NCI-H2227 treated with DMSO at 0.1 percent for 48 hours (cell line): ENCODE measurements at places on chromosomes 4 and X.

GRCh38 chr4:129369361-129370010 lies 273.5 kb downstream of the C4orf33 start:
- DNase-seq: no peak

DNA sequence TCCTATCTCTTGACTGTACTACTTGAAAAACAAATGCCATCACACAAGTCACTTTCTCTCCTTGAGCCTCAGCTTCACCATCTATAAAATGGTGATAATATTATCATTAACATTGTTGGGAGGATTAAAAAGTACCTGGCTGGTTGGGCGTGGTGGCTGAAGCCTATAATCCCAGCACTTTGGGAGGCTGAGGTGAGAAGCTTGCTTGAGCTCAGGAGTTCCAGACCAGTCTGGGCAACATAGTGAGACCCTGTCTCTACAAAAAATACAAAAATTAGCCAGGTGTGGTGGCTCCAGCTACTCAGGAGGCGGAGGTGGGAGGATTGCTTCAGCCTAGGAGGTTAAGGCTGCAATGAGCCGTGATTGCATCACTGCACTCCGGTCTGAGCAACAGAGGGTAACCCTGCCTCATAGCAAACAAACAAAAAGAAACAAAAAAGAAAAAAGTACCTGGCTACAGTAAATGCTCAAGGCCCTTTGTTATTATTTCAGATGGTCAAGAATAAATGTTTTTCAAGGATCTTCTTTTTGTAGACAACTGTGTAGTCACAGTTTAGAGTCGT lies 120.3 kb downstream of the CHRNA9 start:
- no peak for DNase-seq

DNA sequence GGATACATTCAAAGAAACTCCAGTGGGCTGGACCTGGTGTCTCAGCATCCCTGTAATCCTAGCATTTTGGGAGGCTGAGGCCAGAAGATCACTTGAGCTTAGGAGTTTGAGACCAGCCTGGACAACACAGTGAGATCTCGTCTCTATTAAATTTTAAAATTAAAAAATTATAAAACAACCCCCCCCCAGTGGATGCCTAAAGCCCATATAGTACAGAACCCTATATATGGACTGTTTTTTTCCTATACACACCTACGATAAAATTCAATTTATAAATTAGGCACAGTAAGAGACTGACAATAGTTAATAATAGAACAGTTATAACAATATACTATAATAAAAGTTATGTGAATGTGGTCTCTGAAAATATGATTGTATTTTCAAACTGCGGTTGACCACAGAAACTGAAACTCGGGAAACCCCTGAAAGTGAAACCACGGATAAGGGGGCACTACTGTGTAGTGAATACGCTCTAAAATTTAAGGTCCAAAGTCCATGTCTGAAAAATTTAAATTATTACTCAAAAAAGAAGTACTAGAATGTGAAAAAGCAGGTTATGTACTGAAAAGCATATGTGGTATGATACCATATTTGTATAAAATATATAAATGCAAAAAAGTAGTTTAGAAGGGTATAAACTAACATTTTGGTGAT lies 2.0 kb downstream of the SMIM14 start:
- DNase-seq: no peak

DNA sequence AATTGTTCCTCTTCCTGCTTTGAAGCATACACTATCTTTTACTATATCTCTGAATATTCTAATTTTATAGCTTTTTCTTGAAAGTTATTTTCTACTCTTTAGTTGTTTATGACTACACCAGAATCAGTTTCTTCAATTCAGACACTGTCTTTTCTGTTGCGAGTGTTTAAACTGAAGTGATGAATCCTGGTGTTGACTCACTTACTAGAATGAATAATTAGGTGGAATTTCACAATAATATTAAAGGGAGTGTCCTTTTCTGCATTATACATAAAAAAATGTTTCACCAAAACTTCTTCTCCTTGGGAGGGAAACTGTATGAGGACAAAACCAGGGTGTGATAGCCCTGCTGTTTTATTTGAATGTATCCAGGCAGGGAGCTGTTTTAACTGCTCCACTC lies 1383.1 kb downstream of the C4orf33 start:
- DNase-seq: no peak

- no peak for DNase-seq
Measured at GRCh38 chr4:184148738-184149637, 68.7 kb downstream of the ENPP6 start.

GRCh38 chr4:73259571-73260090 lies 1.0 kb upstream of the ANKRD17 start:
- DNase-seq: peak; percentile 60

- DNase-seq: no peak
Measured at GRCh38 chr4:52588097-52588496, 71.0 kb downstream of the USP46 start.

GRCh38 chr4:151766691-151767090 lies 5.9 kb upstream of the GATB start:
- no peak for DNase-seq

DNA sequence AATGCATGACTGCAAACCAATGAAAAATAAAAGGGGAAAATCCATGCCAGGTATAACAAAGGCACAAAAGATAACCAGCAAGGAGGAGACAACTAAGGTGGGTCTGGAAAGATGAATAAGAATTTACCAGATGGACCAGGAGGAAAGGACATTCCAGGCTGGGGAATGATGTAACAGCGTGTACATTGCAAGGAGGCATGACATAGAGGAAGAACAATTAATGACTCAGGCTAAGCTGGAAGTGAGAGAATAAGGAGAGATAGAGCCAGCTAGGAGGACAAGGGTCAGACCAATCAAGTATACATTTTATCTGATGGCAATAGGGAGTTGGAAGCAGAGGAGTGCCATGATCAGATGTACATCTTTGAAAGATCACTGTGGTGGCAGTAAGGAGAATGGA lies 57.0 kb downstream of the MTMR8 start:
- no peak for DNase-seq

DNA sequence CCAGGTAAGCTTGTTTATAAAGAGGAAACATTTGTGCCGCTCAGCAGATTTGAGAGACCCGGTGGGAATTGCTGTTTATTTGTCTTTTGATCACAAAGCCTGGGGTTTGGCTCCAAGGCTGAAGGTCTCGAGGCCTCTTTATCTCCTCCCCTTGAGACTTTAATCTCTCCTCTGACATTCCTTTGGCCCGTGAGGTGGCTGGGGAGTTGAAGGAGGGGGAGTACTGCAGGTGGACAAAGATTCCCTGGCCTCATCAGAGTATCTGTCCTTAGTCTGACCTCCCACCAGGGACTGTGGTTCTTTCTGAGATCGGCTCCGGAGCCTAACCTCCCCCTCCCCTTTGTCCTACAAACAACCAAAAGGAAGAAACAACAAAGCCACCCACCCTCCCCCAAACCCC lies 216.5 kb downstream of the MID1IP1 start:
- DNase-seq: no peak

DNA sequence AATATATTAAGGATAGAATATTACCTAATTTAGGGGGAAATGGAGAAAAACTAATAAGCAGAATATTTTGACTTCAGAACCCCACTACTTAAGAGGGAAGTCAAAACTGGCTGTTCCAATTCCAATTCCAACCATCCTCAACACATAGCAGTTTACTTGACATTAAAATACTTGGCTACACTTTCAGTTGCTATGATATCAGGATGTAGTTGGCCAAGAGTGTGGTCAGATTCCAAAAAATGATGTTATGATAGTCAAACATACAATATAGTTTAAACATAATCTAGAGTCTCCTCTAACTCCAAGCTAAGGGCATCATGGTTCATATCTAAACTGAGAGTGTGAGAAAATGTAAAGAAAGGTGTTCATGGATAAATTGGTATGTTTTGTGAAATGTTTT lies 16.5 kb upstream of the SMIM14 start:
- DNase-seq: no peak

DNA sequence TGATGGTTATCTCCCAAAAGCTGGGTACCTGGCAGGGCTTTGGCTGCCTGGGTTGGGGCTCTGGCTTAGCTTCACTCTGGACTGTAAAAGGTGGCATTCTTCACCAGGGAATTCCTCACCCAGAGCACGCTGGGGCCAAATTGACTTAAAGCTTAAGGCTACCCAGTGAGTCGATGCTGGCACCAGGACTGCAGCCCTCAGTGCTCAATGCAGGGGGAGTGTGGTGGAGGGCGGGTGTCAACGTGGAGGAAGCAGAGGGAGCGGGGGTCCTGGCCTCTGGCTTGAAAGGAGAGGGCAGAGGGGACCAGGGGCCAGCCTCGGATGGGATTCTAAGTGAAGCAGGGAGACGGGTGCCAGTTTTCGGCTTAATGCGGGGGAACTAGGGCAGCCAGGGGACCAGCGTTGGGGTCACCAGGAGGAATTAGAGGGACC lies 446 bp upstream of the FAM50A start:
- no peak for DNase-seq

GRCh38 chrX:83145876-83146275 lies 362.2 kb upstream of the POU3F4 start:
- DNase-seq: no peak

GRCh38 chr4:139740121-139740520 lies 74.5 kb downstream of the MGST2 start:
- DNase-seq: no peak

GRCh38 chr4:164188236-164188635 lies 565.7 kb upstream of the SMIM31 start:
- no peak for DNase-seq

- no peak for DNase-seq
Measured at GRCh38 chr4:53913771-53914170, 150.6 kb downstream of the CHIC2 start.

GRCh38 chr4:113635739-113636437 lies 125.7 kb downstream of the CAMK2D start:
- no peak for DNase-seq

- DNase-seq: no peak
Measured at GRCh38 chr4:99205153-99205979, 13.7 kb downstream of the ADH6 start.

DNA sequence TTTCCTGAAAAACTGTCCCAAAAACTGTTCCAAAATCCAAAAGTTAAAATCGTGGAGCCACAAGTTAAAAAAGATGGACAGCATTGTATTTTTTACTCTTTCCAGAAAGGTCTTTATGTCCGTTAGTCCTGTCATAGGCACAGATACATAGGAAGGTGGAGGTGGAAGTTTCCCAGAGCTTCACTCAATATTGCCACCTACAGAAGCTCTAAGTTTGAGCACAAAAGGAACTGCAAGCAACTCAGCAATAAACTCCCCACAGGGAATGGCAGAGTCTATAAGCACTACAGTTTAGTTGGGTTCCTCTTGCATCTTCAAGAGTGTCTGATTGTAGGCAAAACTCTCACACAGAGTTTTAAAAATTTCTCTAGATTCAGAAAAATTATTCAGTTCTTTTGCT lies 22.0 kb upstream of the UGT2B4 start:
- DNase-seq: no peak

GRCh38 chrX:19579485-19579884 lies 64.2 kb upstream of the MAP3K15 start:
- DNase-seq: no peak

- no peak for DNase-seq
Measured at GRCh38 chr4:89174784-89175183, 63.5 kb downstream of the TIGD2 start.

DNA sequence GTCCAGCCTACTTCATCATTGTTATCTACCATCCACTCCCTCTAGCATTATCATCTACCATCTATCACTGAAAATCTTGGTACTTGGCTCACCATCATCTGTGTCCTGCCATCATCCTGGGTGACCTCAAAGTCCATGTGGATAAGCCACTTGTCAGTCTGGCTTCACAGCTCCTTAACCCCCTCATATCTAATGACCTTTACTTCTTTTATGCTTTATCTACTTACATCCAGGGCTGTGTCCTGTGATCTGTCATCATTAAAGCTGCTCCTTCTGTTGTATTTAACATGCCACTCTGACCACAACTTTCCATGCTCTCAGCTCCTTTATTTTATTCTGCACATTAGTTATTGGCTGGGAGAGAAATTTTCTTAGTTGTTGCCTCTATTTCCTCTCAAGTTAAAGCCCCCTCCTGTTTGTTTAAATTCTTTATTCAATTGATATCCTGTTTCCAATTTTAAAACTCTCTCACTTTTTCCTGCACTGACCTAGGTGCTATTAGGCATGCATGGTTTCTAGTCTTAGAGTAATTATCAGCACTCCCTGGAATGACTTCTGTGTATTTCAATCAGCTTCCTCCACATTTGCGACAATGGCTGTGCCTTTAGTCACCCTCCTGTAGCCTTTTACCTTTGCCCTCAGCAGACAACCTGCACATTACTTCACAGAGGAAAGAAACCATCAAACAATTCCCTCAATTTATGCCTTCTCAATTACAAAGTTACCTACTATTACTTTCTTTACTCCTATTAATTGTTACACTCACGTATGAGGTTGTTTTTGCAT lies 8.1 kb upstream of the FABP2 start:
- no peak for DNase-seq

DNA sequence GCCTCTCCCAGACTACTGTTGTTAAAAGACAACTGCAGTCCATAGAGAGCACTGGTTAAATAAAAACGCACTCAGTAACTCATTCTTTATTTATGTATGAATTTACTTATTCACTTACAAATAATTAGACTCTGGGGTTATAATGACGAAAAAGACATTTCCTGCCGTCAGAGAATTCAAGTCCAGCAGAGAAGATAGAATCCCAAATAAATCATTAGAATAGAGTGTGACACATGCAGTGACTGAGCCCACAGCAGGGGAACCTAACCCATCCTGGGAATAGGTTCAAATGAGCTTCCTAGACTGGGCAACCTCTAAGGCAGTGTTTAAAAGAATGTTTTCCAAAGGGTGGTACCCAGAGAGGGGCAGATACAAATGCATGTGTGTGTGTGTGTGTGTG lies 53.9 kb downstream of the FGFBP1 start:
- DNase-seq: no peak

DNA sequence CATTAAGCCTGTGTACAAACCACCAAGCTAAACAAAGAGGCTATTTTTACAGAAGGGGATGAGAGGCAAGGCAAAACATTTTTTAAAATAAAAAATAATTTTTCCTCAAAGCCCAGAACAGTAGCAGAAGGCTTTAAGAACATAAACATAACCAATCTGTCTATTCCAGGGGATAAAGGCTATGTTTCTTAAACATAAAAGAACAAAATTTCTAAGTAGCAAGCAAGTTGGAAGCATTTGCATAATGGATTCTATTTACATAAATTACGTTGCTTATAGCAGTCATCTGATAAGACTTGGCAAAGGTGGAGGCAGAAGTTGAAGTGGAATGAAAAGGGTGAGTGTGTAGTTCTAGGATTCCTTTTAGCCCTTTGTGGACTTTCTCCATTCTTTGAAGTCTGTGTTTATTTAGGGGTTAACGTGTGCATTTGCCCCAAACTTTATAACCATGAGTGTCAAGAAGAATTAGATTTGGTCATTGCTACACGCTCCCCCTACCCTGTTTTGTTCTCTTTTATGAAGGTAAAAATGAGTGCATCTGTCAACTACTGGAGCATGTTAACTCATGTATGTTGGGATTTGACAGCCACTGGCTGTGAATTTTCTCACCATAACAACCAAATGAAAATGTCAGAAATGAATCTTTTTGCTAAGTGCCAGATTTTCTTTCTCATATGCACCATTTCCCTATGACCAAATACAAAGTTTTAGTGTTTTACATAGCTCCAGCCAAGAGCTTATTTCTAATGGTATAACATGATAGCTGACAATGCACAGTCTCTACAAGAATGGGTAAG lies 378.4 kb upstream of the IGFBP7 start:
- no peak for DNase-seq

- no peak for DNase-seq
Measured at GRCh38 chr4:74254386-74254785, 53.9 kb upstream of the EPGN start.
